ENCODE measurements at places on chromosomes 5 and 9.

DNA sequence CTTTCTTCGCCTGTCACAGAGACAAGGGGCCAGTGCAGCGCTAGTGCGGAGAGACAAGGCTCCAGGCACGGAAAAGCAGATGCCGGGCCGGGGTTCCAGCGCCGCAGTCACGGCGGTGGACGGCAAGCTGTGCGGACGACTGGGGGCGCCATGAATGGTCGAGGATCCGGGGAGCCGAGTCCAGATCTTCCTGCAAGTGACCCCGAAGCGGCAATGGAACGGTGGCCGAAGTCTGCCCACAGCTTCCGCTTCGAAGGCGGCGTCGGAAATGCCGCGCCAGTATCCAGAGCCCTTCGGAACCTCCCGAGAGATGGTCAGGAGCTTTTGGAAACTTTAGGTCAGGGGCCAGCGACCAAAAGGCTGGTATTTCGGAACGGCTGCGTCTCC lies 601 bp upstream of the FAF2 start:
- peak; percentile 72 for DNase-seq

GRCh38 chr5:5420251-5420650 lies 2.2 kb upstream of the ICE1 start:
- no peak for DNase-seq

DNA sequence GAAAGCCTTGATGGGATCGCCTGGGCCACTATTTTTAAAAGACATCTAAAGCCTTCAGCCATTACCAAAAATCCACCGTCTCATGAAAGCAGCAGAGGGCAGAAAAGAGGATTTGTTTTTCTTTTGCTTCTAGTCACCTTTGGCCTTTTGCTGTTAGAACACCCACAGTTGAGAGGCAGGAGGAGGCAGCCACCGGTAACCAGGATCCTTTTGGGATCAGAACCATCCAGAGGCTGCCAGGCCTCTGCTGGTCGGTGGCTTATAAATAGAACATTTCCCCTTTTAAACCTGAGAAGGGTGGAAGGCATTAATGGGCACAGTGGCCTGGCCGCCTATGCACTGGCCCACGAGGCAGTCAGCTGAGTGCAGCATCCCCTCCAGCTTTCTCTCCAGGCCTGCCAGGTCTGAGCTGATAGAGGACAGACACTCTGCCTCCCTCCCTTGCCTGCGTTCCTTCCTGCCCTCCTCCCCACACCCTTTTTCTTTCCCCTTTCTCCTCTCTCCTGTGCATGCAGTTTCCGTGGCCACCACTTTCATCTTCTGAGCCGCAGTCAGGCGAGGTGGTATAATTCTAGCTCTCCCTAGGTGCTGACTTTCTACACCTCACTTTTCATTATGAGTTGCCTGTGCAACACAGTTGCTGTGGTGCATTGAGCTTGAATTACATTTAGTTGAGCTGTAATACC lies 253.4 kb downstream of the ARHGAP26 start:
- DNase-seq, result no peak

DNA sequence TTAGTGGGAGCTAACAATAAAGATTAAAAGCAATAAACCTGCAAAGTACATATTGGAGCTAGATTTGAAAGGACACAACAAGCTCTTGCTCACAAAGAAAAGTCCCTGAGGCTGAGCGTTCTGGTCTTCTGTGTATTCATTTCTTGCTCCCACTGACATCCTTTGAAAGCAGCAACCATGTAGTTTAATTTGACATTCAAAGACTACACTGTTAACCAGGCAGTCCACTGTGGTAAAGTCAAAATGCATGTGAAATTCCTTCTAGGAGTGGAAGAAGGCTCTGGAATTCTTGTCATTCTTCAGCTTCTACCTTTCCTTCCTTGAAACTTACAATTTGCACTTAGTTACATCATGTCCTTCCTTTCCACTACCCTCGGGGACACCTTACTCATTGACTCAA lies 480.7 kb downstream of the CSNK1G3 start:
- no peak for DNase-seq

DNA sequence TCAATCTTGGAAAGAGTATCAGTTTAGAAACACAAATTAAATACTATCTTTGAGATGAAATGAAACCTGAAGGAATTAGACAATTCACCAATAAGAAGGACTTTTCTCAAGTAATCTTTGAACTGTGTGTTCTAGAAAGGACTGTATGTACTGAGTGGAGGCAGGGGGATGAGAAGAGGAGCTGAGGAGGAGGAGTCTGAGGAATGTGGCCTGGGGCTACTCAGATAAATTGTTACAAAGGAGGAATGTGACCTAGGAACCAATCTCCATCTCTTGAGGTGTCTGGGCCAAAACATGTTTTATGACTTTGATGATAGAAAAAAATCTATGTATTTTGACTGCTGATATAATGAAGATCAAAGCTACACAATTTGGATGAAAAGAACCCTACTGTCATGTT lies 124.3 kb upstream of the ANKRD55 start:
- DNase-seq, result no peak

- DNase-seq, result no peak
Observed at GRCh38 chr5:175443514-175444059, 395 bp downstream of the DRD1 start.

DNA sequence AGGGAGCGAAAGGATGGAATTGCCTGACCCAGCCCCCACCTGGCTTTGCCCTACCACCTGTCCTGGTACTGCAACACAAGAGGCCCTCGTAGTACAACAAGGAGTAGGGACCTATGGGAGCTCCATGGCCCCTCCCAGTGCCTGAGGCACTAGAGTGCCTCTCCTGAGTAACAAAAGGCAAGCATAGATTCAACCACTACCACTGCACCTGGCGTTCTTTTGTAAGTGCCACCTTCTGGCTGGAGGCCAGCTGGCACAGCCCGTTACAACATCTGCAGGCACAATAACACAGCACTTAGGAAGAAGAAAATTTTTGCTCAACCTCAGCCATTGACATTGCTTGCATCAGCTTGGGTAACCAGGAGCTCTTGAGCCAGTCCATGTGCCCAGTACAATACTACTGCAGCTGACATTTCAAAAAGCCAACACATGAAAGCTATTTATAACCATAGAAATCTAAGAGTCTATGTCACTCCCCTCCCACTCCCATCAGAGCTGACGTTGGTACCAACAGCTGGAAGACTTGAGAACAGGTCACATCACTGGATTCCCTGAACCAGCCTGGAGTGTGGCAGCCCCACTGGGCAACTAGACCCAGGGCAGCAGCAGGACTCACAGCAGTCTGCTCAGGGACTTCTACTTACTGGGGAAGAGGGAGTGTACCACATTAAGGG lies 17.7 kb upstream of the FAM174A start:
- no peak for DNase-seq

DNA sequence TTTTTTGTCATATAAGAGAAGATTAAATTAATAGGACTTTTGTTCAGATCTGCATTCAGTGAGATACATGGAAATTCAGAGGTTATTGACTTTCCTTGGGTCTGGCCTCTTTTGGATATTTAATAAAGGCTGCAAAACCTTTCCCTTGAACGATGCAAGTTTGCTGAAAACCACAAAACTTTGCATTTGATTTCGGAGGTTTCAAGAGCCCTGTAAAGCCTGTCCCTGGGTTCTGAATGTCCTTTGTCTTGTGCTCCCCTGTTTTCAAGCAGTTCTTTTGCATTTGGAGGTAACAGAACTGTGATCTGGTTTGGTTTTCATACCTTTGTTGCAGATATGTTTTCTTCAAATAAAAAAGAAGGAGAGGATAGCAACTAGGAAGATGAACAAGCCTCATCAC lies 188.1 kb upstream of the DMRT1 start:
- no peak for DNase-seq

DNA sequence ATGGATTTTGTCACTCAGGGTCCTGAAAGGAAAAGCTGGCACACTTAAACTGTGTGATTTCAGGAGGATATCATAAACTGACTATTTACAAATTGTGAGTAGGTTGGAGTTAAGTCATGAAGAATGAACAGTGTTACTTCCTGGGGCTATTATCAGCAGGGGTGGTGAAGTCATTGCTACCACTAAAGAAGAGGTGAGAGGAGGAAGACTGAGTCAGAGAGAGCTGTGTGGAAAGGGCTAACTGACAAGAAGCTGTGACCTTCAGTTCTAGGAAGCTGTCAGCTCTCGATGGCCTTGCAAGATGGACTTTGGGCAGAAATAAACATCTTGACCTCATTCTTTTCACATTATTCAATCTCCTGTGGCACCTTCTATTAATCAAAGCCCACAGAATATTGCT lies 72.3 kb upstream of the STARD4 start:
- no peak for DNase-seq

DNA sequence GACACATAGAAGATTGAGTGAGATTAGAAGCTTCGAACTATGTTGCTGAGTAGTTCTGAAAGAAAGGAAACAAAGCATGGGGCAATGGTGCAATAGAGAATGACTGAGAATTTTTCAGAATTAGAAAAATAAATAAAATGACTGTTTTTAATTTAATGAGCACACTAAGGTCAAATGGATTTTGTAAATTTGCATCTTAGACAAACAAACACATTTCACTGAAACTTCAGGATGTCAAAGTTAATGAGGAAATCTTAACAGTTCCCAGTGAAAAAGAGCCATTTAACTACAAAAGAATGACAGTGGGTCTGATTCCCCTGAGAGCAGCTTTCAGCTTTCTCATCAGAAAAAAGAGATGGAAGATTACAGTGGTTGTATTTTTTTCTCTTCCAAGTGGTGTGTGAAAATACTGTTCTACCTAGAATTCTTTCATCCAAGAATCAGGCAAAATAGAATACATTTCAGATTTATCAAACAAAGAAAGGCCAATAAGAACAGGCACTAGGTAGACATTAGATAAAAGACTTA lies 591.9 kb downstream of the SEMA5A start:
- DNase-seq, result no peak

DNA sequence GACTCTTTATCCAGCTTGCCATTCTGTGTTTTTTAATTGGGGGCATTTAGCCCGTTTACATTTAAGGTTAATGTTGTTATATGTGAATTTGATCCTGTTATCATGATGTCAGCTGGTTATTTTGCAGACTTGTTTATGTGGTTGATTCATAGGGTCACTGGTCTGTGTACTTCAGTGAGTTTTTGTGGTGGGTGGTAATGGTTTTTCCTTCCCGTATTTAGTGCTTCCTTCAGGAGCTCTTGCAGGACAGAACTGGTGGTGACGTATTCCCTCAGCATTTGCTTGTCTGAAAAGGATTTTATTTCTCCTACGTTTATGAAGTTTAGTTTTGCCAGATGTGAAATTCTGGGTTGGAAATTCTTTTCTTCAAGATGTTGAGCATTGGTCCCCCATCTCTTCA lies 381.1 kb downstream of the MAN2A1 start:
- DNase-seq, result no peak

GRCh38 chr9:95074632-95075031 lies 242.9 kb downstream of the FANCC start:
- no peak for DNase-seq

DNA sequence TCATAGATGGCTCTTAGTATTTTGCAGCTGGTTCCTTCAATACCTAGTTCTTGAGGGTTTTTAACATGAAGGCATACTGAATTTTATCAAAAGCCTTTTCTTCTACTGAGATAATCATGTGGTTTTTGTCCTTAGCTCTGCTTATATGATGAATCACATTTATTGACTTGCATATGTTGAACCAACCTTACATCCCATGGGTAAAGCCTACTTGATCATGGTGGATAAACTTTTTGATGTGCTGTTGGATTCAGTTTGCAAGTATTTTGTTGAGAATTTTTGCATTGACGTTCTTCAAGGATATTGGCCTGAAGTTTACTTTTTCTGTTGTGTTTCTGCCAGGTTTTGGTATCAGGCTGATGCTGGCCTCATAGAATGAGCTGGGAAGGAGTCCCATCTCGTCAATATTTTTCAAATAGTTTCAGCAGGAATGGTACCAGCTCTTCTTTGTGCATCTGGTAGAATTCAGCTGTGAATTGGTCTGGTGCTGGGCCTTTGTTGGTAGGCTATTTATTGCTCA lies 49.7 kb downstream of the YIPF5 start:
- DNase-seq, result no peak

- DNase-seq, result no peak
Observed at GRCh38 chr9:108389056-108389455, 466.7 kb downstream of the ACTL7B start.

- DNase-seq, result no peak
Observed at GRCh38 chr9:126149661-126150060, 177.0 kb upstream of the MVB12B start.

- no peak for DNase-seq
Observed at GRCh38 chr9:134640506-134641172, 964 bp upstream of the COL5A1 start.

DNA sequence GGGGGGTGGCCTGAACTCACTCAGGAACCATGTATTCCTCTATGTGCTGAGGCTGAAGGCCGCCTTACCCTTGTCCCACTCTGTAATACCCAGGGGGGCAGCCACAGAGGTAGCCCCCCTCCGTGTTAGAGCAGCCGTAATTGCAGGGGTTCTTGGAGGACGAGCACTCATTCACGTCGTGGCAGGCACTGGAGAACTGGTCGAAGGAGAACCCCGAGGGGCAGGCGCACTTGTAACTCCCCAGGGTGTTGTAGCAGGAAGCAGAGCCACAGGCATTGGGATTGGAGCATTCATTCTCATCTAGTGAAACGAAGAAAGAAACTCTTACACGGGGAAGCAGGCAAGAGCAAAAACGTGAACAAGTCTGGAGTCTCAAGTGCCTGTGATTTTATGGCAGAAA lies 179.8 kb downstream of the SLC12A2 start:
- no peak for DNase-seq

- no peak for DNase-seq
Observed at GRCh38 chr5:152097128-152097527, 172.5 kb upstream of the GLRA1 start.

GRCh38 chr5:138541511-138542179 lies 1.4 kb downstream of the ETF1 start:
- DNase-seq, result no peak

DNA sequence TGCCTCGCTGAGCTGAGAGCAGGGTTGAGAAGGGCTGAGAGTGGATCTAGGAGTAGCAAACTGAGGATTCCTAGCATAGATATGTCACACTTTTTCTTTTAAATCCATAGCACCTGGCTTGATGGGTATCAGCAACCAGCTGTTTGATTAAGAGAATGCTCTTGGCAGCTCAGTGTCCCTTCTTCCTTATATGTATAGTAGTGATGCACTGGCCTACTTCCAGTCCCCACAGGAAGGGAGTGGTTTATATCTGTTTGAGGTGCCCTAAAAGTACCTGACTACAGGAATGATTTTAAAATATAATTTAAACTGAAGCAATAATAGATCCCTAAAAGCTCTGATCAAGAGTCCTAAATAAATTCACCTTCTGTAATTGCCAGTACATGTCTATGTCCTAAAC lies 546.8 kb upstream of the ZNF608 start:
- no peak for DNase-seq

DNA sequence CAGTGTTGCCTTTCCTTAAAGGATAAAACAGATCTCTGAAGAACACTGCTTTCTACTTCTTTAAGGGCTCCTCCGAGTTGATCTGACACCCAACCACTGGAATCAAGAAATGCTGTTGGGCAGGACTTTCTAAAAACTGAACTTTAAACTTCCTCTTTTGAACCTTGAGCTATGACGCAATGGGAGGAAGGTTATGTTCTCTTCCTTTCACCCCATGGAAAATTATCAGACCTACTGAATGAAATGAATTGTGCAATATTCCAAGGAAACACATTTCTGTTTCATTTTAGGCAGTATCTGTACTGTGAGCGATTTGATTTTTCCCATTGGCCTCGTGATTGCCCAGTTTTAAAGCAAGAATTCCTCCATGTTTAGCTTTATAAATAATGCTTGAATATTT lies 206.0 kb upstream of the PRR16 start:
- DNase-seq, result no peak
